NCI-H2081 treated with DMSO at 0.1 percent for 48 hours (cell line): ENCODE measurements at places on chromosomes 5 and 9.
A peak's percentile ranks its signal among the peaks of the same experiment; 100 is the strongest.

GRCh38 chr9:78295177-78295575 is 1.7 kb upstream of the PSAT1 start:
- DNase-seq: no peak

DNA sequence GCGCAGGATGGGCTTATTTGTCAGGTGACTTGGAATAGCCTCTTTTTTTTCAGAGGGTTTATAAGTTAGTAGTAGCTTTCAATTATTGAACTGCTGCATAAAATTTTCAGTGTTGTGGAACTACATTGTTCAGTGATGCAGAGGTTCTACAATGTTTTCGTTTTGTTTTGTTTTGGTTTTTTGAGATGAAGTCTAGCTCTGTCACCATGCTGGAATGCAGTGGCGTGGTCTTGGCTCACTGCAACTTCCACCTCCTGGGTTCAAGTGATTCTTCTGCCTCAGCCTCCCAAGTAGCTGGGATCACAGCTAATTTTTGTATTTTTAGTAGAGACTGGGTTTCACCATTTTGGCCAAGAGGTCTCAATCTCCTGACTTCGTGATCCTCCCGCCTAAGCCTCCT is 22.0 kb downstream of the NUP188 start:
- DNase-seq: no peak

DNA sequence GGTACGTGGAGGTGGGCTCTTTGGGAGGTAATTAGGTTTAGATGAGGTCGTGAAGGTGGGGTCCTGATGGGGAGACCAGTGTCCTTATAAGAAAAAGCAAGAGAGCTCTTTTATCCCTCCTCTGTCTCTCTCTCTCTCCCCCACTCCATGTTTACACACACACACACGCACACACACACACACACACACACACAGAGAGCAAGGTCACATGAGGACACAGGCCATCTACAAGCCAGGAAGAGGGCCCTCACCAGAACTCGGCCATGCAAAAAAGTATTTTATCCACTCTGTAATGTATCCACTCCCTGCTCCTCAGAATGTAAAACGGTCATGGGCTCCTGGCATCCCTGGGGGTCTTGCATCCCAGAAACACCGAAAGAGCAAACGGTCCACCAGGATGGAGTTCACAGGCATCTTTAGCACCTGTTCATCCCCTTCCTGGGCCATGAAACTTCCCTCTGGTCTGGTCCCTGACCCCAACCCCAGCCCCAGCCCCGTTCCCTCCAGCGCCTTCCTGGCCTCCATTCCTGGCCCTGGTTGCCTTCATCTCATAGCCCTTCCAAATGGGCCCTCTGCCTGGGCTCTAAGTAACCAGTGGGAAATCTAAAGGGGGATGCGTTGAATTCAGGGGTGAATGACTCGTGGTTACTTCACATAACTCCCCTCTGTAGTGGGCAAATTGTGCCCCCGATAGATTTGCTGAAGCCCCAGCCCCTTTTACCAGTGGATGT is 88.8 kb downstream of the NSUN2 start:
- no peak for DNase-seq

DNA sequence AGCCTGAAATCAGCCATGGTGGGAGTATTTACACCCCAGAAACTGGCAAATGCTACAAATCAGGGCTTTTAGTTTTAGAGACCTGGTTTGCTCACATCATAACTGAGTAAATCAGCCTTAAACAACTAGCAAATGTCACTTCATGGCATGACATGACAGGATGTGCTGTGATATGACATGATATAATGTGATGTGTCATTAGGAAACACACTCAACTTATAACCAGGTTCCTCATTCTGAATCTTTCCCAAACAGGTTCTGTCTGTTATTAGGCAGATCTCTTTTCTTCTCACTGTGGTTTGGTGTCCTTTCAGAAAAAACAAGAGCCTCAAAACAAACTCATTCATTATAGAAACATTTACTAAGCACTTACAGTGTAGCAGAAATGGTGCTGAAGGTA is 90.5 kb downstream of the ADAMTS12 start:
- DNase-seq: no peak

GRCh38 chr9:135212961-135213360 is 125.5 kb downstream of the OLFM1 start:
- no peak for DNase-seq

- peak; percentile 85 for DNase-seq
Observed at GRCh38 chr9:6944093-6944551, 186.3 kb downstream of the KDM4C start.

DNA sequence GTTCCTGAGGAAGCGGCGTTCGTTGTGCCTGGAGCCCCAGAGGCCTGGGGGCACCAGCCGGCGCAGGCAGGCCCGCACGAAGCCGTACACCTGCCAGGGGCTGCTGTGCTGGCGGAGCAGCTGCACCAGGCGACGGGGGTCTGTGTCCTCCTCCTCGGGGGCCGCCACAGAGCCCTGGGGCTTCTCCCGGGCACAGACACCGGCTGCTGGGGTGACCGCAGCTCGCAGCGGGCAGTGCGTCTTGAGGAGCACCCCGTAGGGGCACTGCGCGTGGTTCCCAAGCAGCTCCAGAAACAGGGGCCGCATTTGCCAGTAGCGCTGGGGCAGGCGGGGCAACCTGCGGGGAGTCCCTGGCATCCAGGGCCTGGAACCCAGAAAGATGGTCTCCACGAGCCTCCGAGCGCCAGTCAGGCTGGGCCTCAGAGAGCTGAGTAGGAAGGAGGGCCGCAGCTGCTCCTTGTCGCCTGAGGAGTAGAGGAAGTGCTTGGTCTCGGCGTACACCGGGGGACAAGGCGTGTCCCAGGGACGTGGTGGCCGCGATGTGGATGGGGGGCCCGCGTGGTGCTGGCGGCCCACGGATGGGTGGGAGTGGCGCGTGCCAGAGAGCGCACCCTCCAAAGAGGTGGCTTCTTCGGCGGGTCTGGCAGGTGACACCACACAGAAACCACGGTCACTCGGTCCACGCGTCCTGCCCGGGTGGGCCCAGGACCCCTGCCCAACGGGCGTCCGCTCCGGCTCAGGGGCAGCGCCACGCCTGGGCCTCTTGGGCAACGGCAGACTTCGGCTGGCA is 1.3 kb downstream of the TERT start:
- no peak for DNase-seq

DNA sequence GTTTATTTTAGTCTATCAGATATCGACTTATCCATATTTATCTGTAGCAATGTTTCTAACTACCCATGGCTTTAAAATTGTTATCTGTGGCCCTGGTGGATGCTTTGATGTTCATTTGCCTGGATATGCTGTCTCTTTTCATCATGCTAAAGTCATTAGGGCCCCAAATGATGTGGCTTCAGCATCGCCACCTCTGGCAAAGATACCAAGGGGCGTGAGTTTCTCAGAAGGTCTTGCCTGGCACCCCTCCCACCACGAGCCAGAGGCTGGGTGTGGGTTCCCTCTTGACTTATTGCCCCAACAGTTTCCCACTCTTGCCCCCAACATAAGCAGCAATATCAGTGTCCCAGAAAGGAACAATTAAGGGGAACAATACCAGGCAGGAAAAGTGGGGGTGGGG is 5.4 kb downstream of the ROPN1L start:
- DNase-seq: no peak

DNA sequence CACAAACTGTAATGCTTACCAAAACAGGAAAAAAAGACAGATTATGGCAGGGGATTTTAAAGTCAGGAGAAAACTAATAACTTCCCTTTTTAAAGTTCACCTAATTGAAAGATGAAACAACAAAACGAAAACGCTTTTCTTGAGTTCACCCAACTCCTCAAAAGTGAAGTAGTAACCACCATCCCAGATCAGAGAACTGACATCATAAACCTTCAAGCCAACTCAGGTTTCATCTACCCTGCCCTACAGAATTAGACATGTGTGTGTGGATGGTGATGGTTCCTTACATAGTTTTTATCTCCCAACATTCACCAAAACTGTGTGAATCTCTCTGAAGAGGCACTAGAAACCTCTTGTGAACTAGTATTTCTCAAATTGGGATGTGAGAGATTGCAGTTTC is 195.2 kb upstream of the PTGER4 start:
- DNase-seq: no peak

DNA sequence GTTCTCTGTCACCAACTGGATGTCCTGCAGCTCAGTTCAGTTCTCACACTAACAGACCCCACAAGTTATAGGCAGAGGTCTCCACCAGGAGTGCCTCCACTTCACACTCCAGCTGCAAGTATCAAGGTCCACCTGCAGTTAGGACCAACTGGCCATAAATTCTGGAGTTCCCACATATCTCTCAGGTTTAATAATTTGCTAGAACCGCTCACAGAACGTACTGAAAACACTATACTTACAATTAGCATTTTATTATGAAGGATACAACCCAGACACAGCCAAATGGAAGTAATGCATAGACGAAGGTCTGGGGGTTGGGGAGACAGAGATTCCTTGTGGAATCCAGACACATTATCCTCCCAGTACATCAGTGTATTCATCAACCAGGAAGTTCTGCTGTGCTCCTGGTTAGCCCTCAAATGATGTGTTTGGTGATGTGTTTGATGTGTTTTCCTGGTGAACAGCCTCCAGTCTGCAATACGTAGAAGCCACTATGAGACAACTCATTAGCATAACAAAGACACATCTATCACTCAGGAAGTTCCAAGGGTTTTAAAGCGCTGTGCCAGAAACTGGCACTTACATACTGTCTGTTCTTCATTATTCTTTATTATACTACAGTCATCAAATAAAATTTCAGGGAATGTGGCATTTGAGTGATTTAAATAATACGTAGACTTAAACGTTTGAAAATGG is 25.4 kb downstream of the OGN start:
- DNase-seq: no peak

DNA sequence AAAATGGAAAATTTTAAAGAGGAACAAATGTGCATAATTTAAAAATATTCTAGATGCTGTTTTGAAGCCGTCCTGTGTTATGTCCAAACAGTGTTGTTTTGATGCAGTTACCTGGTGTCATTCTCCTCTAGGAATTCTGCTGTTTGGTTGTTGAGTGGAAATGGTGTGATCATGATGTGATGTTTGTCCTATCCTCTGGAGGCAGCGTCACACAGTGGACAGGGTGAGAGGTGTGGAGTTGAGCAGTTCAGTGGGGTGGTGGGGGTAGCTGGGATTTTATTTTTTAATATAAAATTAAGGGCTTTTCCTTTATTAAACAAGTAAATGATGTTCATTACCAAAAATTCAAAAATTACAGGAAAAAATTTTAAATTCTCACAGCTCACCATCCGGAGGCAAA is 31.2 kb downstream of the PRDM6 start:
- DNase-seq: no peak

GRCh38 chr5:73591698-73592501 is 26.4 kb downstream of the UTP15 start:
- no peak for DNase-seq

GRCh38 chr5:157971571-157972216 is 112.7 kb upstream of the CLINT1 start:
- no peak for DNase-seq

DNA sequence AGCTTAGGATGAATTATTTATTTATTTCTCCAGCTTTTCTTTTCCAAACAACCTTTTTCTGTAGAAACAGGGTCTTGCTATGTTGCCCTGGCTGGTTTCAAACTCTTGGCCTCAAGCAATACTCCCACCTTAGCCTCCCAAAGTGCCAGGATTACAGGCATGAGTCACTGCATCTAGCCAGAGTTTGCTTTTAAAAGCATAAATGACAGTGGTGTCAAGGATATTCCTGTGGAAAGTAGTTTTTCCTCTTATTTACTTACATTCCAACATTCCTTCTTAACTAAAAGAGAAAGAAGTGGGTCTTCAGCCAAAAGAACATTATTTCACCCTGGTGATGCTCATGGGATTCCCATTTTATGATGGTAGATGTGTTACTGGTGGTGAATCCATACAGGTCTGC is 62.4 kb downstream of the GRIA1 start:
- no peak for DNase-seq

- no peak for DNase-seq
Observed at GRCh38 chr9:86354818-86355309, 654 bp upstream of the TUT7 start.

DNA sequence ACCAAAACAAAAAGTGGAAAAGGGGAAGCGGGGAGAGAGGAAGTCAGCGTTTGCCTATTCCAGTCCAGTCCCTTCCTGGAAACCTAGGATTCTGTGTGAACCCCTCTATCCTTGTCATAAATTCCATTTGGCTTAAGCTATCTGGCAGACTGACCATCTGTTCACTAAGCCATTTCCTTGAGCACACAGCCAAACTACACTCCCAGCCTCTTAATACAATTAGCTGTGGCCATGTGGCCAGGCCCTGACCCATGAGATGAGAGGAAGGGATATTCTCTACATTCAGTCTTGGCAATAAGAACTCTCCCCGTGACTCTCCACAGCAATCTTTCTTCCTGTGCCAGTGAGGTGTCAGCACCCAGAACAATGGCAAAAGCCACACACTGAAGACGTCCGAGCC is 424.8 kb downstream of the TLE1 start:
- no peak for DNase-seq

DNA sequence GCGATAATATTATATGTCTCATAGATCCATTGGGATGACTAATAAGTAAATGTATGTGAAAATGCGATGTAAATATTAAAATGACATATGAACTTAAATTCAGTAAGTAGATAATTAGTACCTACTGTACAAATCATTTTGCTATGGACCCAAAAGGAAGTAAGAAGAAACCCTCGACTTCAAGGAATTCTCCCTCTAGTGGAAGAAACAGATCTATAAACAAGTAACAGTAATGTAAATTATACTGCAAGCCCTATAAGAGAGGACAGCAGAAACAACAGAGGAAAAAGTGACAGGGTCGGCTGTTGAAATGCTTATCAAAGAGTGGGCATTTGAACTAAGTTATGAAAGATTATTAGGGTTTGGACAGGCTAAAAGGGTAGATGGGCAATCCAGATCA is 320.3 kb downstream of the DMAC1 start:
- no peak for DNase-seq

- DNase-seq: no peak
Observed at GRCh38 chr5:15285901-15286583, 213.9 kb upstream of the FBXL7 start.

DNA sequence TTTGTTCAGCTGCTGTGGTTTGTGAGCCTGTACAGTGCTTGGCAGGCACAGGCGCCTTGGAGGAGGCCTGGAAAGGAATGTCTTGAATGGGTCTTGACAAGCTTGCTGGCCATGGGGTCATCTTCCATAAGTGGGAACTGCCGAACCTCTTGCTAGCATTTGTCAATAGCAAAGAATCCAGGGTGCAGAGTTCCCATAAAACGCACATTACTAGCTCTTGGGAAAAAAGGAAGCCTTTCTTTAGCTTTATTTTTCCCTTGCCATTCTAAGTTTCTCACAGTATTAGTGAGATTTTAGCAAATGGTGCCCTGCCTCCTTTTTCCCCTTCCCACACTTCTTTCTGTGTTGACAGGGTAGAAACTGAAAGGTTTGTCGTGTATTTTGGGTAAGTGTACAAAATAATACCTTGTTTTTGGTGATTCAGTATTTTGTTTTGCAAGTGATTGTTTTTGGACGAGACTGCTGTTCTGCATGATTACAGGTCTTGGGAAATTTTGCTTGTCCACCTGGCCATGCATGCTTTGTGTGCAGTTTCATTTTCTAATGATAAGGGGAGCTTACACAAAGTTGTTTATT is 82.0 kb downstream of the ADGRV1 start:
- DNase-seq: no peak

GRCh38 chr5:154415114-154415513 is 30.7 kb upstream of the SAP30L start:
- DNase-seq: no peak

GRCh38 chr5:72205431-72206009 is 98.2 kb downstream of the MAP1B start:
- DNase-seq: no peak
